ENCODE measurements at places on chromosomes 2 and 18.
A peak's percentile ranks its signal among the peaks of the same experiment; 100 is the strongest.

DNA sequence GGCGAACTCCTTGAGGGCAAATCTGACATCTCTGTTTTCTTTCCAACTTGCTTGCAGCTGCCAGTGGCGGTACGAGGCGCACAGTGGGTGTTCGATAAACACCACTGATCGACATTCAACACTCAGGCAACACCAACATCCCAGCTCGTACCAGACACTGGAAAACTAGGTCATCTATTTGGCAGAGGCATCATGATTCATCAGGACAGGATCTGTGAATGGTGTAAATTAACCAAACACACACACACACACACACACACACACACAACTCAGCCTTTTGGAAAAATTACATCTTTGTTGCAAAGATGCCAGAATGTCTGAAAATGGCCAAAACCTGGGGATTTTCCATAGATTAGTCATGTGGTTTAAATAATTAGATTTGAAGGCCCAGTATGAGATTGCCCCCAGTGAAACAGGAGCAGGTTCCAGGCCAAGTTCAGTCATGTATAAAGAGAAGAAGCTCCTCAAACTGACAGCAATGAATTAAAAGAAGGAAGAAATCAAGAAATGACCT, 150.5 kb upstream of the NCKAP5 start:
- no peak for DNase-seq

DNA sequence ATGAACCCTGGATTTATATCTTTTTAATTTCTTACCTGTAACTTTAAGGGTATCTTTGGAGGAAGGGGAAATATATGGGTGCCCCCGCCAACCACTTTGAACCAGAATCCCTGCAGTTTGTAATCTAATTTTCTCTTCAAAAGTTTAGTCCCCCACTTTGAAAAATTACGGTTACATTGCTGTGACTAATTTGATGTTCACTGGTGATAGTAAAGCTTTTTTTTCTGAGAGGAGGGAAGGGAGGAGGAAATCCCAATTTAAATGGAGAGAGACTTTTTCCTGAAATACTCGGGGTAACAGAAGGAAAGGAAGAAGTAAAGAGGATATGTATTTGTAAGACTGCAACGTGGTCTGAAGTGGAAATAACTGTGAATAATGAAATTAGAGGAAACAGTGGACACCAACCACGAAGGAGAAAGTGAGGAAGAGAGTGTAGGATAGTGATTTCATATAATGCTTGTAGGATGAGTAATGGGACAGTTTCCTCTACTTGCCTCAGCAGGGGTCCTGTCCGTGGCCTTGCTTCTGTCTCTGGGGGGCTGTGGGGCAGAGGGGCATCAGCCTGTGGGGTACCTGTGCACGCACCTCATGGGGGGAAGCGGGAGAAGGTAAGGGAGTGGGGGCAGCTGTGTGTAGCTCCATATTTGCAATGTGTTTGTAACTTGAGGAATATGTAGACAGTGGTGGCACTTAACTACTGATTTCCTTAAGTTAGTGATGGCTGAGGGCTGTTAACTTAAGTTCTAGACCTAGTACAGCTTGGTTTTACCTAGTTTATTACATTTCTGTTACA, 161.1 kb downstream of the LTBP1 start:
- DNase-seq, result no peak

DNA sequence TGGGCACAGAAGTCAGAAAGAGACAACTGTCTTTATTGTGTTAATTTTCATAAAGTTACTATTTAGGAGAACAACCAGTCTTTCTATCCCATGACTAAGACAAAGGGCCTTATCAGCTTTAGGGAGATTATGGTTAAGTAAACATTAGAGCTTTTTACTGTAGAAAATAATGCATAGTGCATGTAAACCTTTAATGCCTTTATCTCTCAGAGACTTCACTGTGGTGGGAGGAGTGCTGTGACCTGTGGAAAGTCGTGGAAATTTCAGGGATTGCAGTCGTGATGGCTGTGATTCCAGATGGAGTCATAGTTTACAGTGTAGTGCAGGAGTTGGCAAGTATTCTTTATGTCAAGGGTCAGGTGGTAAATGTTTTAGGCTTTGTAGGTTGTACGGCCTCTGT, 15.8 kb downstream of the ZNF236 start:
- DNase-seq, result no peak

DNA sequence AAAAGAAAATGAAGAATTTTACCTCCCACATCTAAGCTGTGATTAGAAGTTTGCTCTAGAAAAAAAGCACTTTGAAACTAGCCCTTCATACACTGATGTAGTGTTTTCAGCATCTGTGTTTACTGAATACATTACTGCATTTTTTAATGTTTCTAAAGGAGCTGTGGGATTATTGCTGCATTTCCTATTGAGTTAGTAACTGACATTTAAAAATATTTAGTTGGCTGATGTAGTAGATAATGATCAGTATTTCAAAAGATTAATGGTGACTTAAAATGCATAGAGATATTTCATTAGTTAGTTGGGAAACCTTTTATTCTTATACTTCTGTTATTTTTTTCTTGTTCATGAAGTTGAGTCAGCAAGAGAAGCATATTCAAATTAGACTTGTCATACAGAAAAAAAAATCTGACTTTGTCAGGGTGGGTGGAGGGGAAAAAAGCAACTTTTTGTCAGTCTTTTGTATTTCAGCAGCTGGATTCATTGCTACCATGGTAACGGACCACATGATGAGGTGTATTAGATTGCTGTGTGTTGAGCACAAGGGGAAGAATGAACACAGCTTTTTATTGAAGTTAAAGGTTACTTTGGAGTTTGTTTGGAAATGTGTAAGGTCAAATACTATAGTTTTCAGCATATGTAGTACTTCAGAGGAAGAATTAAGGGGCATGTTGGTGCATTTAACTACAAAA, at the start of gene DTNA:
Gene DTNA (plus strand): TSS at position 549 of the 692 bp plus-strand sequence. CDS start 45,679 bp downstream, outside the sequence.
- DNase-seq, result no peak

- no peak for DNase-seq
Observed at GRCh38 chr2:59015027-59015426, 773.9 kb upstream of the FANCL start.

GRCh38 chr2:165905269-165905668, 48.3 kb downstream of the TTC21B start:
- DNase-seq, result no peak

GRCh38 chr2:37377187-37377532, 32.7 kb downstream of the QPCT start:
- peak; percentile 82 for DNase-seq

DNA sequence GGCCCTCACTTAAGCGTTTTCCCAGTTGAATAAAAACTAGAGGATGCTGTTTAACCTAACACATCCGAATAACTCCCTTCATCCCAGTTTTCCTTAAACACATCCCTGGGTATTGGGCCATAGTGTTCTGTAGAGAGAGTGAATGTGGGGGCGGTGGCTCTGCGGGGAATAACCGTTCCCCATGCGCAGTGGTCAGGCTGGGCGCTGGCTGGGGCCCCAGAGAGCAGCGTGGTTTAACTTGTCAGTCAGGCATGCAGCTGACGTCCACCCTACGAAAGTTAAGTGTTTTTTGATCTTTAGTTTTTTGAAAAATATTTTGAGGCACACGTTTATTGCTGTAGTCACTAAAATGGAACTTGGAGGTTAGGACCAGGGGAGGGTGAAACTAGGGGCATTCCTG, 33.7 kb downstream of the CTDP1 start:
- no peak for DNase-seq

DNA sequence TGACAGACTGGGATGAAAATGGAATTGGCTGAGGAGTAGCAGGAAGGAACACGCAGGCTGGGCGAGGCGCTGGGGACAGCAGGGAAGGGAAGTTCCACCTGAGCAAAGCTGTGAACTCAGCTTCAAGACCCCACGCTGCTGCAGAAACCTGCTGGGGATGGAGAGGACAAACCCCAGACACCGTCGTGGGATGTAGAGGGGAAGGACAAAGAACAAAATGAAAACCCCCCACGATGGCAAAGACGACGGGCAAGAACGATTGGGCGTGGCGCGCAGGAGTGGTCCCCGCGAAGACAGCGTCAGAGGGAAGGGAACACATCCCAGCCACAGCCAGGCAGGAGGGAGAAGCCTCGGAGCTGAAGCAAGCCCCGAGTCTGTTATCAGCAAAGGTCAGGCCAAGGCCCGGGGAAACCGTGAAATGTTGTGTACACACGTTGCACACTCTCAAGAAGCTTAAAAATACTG, 222.9 kb downstream of the NDUFA10 start:
- no peak for DNase-seq

DNA sequence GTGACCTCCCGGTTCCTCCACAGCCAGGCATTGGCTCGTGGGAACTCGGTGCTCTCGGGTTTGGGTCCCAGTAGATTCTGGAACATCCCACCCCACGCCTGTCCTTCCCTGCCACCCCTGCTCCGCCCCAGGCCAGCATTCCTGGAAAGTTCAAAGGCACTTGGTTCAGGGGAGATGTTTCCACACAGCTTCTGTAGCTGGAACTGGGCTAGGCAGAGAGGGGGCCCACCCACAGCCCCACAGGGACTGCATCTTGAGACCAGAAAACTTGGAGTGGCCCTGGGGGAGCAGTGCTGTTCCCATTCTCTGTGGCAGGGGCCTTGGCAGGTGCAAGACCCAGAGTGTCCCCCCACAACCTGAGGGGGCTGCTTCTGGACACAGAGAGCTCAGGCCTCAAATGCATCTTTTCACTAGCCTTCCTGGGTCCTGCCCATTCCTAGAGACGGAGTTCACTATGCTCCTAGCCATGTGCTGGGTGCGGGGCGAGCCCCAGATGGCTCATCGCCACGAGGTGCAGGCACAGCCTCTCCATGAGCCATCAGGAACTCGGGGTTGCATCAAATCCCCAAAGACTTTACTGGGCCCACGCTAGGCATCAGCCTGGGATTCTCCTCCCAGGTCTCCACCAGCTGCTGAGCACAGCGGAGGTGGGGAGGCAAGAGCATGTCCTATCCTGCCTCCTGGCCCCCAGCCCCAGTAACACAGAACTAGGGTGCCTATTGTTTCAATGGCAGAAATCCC, 68.7 kb downstream of the ZFP36L2 start:
- no peak for DNase-seq

GRCh38 chr2:25385910-25386309, 44.2 kb upstream of the DNMT3A start:
- DNase-seq, result no peak

DNA sequence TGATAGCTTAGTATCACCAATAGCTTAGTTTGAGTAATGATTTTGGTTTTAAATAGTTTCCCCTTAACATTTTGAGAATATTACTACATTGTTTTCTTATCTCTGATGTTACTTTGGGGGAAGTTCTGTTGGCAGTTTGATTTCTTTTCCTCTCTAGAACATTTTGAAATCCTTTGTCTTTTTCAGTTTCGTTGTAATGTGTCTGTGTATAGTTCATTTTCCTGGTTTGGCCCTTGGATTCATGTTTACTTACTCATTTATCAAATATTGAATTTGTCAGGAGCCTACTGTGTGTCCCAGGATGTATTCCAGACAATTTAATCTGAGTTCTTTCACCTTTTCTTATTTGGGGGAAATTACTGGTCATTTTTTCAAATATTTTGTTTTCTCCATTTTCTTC, 16.7 kb downstream of the ANKRD12 start:
- DNase-seq, result no peak

DNA sequence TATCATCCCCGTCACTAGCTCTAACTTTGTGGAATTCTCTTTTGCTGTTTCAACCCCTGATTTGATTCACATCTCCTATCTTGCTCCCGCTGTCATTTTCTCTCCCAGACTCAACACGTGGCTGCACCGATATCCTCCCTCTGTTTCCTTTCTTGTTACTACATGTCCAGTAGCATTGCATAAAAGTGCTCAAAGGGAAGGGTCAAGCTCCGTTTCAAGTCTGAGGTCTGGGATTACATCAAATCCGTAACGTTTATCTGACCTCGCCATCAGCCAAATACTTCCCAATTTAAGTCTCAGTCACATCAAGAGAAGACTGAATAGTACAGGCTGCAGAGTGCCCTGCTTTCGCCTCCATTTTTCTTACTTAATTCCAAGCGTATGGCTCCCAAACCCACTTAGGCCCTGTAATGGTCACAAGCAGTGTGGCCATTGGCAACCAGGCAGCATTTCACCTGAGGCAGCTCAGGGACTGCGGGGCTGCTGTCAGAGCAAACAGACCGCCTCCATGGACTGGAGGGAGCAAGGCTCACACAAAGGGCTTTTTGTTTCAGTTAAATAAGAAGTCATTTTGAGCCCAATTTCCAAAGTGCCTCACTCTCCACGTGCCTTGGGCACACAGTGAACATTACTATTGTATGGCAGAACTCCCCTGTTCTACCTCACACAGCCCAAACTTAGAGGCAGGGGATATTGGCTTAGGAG, 217.8 kb downstream of the BCL11A start:
- DNase-seq, result no peak

DNA sequence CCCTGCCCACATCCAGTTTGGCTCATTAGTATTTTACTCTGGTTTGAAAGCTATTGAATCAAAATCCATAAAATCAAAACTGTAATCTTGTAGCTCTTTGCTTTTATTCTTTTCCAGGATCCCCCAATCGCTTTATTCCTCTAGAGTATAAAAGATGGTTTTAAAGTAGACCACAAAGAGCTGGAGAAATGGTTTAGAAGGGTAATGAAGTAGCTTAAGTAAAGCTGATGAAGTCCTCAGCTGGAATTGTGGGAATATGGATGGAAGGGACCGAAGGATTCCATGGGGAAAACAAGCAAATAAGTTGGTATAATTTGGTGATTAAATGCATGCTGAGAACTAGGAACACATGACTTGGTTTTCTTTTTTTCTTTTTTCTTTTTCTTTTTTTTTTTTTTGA, 12.3 kb downstream of the ARHGAP28 start:
- DNase-seq, result no peak

GRCh38 chr2:28030600-28030999, 140.1 kb downstream of the BABAM2 start:
- no peak for DNase-seq

- DNase-seq, result no peak
Observed at GRCh38 chr18:46294318-46294717, 190.1 kb downstream of the HAUS1 start.

DNA sequence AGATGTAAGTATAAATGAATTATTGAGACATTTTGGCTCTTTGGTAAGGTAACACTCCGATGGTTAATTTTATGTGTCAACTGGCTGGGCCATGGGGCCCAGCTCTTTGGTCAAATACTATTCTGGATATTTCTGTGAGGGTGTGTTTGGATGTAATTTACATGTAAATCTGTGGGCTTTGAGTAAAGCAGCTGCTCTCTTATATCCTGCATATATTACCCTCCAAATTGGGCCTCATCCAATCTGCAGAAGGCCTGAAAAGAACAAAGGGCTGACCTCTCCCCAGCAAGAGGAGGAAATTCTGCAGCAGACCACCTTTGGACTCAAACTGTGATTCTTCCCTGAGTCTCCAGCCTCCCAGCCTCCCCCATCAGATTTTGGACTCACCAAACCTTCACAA, 464.1 kb downstream of the PLCL1 start:
- DNase-seq, result no peak

- DNase-seq, result peak; percentile 15
Observed at GRCh38 chr18:75070625-75071483, 138.1 kb downstream of the PTGR3 start.

- no peak for DNase-seq
Observed at GRCh38 chr2:219056176-219056895, 4.4 kb downstream of the IHH start.

GRCh38 chr18:5414546-5414945, 119.0 kb upstream of the ZBTB14 start:
- no peak for DNase-seq

- DNase-seq, result no peak
Observed at GRCh38 chr2:241456546-241456945, 51.8 kb downstream of the STK25 start.
